ENCODE measurements at places on chromosomes 7 and 10. TPM values are rescaled to one million over a fixed set of nuclear protein-coding genes. Genes with fewer than 3 reads are reported as not detected.

DNA sequence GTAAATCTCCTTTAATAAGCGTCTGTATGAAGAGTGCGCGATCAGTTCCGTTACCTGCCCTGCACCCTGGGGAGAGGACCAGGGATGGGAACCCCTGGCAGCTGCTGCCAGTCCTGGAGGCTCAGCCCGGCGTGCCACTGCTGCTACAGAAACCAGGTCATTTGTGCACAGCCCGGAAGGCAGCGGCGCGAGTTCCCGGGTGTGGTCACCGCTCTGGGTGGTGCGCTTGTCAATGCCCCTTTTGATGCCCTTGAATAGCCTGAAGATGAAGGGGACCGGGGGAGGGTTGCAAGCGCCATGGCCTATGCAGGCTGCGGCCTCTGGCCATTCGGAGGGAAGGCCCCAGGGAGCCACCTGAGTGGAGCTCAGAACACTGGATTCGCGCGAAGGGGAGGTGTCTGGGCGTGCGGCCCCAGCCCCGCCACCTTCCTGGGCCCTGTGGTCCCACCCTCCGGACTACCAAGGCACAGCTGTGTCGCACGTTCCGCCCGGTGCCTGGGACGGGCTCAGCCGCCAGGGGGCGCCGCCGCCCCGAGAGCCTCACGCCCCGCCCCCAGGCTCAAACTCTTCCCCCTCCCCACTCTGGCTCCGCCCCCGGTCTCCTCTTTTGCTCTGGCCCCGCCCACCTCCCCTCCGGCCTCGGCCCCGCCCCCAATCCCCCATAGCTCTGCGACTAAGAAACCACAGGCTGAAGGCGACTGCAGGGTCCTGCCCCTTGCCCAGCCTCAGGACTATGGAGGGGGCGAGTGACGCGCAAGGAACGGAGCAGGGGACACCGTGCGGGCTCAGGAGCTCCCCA, 16.5 kb downstream of the AP5Z1 start:
- peak overlapping the region; percentile 57 for H3K4me3 ChIP-seq
- H3K27me3 ChIP-seq = no peaks in the 10 kb centered on the region
- H3K36me3 ChIP-seq = peaks cover 54% of the 10 kb centered on the region
- no peak for DNase-seq

DNA sequence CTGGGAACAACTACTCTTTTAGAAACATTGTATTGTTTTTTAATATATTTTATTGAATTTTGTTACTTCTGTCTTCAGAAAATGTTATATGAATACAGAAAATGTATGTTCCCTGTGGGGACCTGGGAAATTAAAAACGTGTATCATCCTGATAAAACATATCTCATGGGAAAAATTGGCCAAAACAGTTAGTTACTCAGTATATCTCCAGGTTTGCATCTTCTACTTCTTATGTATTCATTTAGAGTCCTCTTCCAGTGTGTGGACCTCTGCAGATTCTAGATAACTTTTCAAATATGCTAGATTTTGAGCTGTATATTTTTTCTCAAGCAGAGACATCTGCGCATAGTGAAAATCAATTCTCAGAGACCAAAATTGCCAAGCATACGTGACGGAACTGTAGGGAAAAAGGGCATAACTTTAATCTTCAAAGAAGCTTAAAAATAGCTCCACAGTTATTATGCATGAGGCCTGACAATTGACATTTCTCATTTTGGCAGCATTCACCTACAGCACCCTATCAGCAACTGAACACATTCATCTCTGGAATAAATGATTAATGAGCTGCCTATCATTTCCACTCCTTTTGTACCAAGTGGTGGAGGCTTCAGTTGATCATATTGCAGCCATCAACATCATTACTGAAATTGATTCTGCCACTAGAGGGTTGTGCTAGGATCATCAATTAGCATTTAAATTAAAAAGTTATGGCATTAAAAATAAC, 26.4 kb upstream of the UMAD1 start:
- H3K4me3 ChIP-seq = no peak overlapping the region
- H3K27me3 ChIP-seq = no peaks in the 10 kb centered on the region
- H3K36me3 ChIP-seq = peaks cover 4% of the 10 kb centered on the region
- no peaks in the 10 kb centered on the region for H3K4me1 ChIP-seq
- no peak overlapping the region for H3K27ac ChIP-seq

DNA sequence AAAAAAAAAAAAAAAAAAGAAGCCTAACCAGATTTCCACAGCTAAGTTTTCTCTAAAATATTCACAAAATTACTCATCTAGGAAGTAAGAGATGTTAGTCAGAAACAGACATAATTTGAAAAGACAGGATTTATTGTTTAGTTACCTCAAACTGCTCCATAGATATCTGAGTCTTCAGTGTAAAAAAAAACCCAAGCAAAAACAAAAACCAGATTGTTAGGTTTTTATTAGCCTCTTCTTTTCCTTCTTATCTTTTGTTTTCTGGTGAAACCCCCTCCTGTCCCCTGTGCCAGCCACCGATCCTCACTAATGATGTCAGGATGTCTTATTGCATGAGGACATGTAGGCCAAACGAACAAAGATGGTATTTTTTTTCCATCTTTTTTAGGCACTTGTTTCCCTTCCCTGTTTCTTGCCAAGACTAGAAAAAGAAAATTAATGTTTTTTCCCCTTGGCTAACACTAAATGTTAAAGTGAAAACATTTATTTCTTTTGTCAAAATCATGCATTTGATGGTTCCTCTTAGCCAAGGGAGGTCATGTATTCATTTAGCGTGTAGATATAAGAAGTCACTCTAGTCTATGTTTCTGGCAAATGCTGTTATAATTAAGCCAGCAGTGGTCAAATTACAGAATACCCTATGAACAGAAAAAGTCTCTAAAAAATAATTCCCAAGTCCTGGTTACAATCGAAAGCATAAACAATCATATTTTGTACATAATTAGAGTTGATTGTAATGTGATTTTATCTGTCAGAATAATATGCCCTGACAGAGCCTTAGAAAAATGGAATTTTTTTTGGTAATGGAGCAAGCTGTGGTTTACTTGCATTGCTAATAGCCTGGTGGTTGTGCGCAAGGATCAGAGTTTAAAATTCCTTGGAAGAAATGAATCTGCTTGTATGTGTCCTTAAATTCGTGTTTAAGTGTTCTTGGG, 702.4 kb upstream of the FZD8 start:
- no peaks in the 10 kb centered on the region for H3K27me3 ChIP-seq
- no peak overlapping the region for H3K4me3 ChIP-seq
- no peaks in the 10 kb centered on the region for H3K36me3 ChIP-seq
- H3K4me1 ChIP-seq = no peaks in the 10 kb centered on the region

DNA sequence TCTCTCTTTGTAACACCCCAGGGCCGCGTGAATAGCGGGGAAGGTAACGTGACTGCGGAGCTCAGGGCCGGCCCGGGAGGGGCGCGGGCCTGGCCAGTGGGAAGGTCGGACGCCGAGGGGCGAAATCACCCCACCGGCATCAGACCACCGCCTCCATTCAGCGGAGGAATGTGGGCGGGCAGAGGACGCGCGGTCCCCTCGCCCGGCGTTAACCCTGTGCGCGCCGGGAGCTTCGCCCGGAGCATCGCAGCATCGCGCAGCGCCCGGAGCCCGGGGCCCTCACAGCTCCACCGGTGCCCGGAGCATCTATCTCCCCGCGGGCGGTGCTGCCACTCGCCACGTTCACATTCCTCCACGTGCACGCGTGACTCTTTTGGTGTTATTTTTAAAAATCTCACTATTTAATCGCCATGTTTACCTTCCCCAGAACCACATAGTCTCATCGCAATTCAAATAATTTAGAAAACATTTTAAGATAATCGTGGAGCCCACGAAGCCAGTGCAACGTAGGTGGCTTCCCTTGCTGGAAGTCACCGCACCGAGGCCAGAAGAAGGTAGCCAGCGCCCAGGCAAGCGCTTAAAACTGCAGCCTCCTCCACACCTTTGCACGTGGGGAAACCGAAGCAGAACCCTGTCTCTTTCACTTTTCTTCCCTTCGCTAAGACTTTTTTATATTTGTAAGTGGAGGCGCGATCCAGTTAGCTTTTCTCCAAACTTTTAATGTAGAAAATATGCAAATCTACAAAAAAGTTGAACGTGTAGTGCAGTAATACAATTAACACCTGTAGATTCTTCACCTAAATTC, 21.8 kb downstream of the FGFBP3 start:
- H3K27me3 ChIP-seq = no peaks in the 10 kb centered on the region
- H3K4me1 ChIP-seq = peaks cover 15% of the 10 kb centered on the region
- no peak for DNase-seq
- no peaks in the 10 kb centered on the region for H3K36me3 ChIP-seq
- no peak overlapping the region for H3K27ac ChIP-seq

DPP6 gene
- total RNA-seq = 0.38 TPM

BTBD16 gene
- total RNA-seq = not detected

SPDYE2B gene
- total RNA-seq = not detected

Data from esophagus squamous epithelium (tissue), 5 donors.